ENCODE measurements at places on chromosomes 3 and 15.
A peak's percentile ranks its signal among the peaks of the same experiment; 100 is the strongest.

DNA sequence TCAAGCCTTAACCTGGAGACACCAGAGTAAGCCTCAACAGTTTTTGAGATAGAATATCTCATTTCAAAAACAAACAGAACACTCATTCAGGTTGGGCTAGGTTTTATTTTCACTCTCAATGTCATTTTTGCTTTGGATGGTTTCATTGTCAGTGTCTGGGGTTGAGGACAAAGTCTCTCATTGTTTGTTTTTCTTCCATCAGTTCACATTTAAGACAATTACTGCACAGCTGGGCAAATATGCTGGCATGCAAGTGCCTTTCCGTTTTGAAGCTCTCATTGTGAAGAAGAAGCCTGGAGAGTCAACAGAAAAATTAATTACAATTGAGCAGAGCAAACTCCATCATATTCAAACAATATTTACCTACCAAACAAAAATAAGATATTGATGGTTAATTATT lies 1050.0 kb downstream of the TBL1XR1 start:
- DNase-seq = no peak

DNA sequence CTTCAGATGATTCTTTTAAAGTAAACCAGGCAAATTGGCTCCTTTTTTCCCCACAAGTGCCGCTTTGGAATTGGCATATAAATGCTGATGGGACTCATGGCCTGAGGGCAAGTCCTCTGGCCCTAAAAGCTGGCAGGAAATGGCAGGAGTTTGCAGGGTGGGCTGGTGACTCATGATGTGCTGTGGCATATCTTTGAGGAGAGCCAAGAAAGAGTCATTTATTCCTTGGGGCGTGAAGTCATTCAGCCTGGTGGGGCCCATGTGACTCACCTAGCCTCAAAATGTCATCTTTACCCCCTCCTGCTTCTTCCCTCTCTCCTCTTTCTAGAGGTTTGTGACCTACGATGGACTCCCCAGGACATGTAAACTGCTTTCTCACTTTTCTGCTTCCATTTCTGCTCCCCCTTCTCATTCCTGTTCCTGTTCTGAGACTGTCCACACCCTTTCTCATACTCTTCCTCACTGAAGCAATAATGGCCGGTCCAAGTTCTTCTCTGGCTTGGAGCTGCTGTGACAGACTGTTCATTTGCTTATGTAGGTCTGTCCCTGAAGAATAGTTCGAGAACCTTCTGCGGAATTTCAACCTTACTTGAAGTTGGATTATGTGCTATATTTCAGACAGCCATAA lies 326.1 kb downstream of the SATB1 start:
- DNase-seq = no peak

GRCh38 chr15:85047271-85047948 lies 65.8 kb downstream of the PDE8A start:
- DNase-seq = no peak

DNA sequence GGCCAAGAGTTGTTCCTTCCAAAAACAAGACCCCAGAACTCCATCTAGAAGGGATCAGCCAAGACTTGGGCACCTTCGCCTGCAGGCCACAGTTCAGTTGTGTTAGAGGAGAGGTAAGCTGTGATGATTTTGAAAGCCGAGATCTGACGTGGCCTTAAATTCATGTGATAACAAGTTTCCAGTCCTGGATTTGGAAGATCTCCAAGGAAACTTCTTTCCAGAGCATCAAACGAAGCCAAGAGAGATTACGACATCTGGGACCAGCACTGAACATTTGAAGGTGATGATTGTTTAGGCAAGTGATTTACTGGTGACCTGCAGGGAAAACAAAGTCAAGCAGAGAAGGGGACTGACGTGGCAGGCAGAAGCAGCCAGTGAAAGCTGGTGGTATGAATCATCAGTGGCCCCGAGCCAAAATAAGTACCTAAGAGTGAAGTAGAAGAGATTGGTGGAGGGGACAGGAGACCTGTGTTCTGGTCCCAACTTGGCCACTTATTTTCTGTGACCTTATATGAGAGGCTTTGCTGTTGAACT lies 339.0 kb upstream of the PROK2 start:
- DNase-seq = no peak

DNA sequence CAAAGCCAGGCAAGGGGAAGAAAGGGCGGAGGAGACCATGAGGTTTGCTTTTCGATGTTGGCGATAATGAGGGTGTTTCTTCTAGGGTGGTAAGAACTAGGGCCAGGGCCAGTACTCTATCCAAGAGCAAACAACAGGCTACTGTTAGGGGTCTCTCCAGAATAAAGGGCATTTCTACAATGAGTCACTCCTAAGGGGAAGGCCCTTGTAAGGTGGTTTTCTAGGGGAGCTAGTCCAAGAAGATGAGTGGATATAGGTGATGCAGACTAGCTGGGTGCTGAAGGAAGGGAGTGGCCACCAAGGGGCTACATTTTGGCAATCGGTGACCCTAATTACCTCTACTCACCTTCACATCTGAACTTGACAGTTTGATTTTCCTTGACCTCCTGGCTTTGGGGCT lies 148.5 kb upstream of the HACD2 start:
- no peak for DNase-seq

DNA sequence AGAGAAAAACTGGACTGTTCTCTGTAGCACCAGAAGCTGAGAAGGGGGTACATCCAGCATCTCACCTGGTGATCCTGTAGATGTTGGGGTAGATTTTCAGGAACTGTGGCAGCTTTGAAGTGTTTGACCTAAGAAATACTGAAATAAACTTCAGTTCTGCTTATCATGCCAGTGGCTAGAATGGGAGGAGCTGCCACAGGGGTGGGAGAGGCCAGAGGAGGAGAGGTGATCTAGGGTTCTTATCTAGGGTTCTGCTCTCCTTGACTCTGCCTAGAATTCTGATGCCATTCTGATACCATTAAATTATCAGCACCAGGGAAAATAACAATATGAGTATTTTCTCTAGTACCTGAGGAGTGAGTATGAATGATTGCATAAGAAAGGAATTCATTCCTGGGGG lies 10.2 kb upstream of the CPOX start:
- DNase-seq = no peak

- DNase-seq = no peak
Measured at GRCh38 chr3:194103983-194104751, 31.8 kb upstream of the HES1 start.

GRCh38 chr15:66619152-66619903 lies 53.5 kb upstream of the LCTL start:
- peak; percentile 35 for DNase-seq

DNA sequence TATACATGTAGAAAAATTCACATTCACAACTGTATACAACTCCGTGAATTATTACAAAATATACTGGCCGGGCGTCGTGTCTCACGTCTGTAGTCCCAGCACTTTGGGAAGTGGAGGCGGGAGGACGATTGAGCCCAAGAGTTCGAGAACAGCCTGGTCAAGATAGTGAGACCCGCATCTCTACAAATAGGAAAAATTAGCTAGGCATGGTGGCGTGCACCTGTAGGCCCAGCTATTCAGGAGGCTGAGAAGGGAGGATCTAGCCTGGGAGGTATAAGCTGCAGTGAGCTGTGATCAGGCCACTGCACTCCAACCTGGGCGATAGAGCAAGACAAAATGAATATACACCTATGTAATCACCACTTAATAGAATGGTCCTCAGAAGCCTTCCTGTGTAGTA lies 1.3 kb downstream of the RAD51 start:
- DNase-seq = no peak

DNA sequence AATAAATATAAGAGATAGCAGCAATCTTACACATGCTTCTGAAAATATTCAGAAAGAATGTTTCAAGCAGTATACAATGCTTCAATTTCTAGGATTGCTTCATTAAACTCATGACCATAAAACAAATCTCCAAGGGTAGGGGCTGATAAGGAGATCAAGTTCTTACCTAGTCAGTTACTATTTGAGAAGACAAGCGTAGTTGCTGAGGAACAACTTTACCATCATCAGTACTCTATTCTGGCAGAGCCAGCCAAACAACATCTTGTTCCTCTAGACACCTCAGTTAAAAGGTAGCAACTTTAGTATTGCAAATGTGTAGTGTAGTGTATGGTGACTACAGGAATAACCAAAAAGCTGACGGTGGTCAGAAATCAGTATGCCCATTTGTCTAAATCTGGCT lies 85.4 kb upstream of the CHRM5 start:
- DNase-seq = no peak

DNA sequence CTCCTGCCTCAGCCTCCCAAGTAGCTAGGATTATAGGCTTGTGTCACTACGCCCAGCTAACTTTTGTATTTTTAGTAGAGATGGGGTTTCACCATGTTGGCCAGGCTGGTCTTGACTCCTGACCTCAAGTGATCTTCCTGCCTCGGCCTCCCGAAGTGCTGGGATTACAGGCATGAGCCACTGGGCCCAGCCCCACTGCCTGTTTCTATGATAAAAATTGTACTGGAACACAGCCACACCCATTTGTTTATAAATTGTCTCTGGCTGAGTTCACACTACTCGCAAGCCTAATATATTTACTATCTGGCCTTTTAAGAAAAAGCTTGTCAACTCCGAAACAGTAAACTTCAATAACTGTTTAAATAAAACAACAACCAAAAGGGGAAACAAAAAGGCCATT lies 309.4 kb upstream of the WNT5A start:
- no peak for DNase-seq

DNA sequence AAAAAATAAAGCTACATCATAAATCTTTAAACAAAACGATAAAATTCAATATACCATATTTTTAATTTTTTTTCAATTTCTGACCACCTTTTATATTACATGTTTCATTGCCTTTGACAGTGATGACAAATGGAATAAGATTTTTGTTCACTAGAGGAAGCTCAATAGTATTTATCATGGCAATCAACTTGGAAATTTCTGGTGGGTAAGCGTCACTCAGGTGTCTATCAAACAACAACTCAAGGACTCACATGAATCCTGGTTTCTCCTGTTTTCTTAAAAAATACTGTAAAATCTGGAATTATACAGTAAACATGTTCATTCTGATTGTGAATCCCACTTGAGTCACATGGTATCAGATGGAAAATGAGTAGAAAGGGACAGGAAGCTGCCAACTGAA lies 782.2 kb downstream of the OTOL1 start:
- DNase-seq = no peak

DNA sequence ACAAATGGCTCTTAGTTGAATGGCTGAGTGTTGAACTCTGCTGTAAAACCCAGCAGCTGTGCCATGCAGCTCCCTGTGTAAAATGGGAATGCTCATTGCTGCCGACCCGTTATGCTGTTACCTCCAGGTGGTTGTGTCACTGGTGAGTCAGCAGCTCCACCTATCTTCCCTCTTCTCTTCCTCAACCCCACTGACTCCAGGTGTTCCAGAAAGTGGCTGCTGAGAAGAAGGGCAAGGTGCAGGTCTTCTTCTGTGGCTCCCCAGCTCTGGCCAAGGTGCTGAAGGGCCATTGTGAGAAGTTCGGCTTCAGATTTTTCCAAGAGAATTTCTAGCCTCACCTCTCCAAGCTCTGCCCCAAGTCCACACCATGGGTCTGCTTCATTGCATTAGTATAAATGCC lies 41.9 kb downstream of the NOX5 start:
- DNase-seq = no peak

- no peak for DNase-seq
Measured at GRCh38 chr15:39127925-39128617, 452.8 kb upstream of the THBS1 start.

All from activated CD8-positive, alpha-beta memory T cell treated with anti-CD3 and anti-CD28 coated beads, Interleukin-2, amount 50 U/mL, for 4 hours (primary cell).